Endothelial cell of umbilical vein (primary cell): ENCODE measurements at places on chromosomes 13 and 19.

DNA sequence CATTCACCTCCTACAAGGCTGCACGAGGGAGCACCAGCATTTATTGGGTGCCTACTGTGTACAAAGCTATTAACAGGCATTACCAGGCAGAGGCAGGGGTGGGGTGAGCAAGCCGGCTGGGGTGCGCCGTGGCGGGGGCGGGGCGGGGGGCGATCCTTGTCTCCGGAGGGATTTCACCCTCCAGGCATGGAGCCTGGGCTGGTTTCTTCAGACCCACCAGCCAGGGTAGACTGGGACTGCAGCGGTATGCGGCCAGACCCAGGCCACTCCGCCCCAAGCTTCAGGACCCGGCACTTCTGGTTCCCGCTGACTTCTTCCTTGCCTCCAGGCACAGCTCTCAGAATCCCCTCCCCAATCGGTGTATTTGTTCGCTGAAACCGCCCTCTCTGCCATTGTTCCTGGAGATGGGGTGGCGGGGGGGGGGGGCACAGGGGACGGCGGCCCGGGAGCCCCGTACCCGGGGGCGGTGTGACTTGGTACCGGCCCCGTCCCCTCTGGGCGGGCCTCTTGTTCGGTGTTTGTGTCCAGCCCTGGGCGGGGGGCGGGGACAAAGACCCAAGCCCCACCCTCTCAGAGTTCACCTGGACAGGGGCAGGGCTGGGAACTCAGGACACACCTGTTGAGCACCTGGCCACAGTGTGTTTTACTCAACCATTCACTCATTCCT lies 14.4 kb downstream of the TJP3 start:
- DNase-seq = no peak

DNA sequence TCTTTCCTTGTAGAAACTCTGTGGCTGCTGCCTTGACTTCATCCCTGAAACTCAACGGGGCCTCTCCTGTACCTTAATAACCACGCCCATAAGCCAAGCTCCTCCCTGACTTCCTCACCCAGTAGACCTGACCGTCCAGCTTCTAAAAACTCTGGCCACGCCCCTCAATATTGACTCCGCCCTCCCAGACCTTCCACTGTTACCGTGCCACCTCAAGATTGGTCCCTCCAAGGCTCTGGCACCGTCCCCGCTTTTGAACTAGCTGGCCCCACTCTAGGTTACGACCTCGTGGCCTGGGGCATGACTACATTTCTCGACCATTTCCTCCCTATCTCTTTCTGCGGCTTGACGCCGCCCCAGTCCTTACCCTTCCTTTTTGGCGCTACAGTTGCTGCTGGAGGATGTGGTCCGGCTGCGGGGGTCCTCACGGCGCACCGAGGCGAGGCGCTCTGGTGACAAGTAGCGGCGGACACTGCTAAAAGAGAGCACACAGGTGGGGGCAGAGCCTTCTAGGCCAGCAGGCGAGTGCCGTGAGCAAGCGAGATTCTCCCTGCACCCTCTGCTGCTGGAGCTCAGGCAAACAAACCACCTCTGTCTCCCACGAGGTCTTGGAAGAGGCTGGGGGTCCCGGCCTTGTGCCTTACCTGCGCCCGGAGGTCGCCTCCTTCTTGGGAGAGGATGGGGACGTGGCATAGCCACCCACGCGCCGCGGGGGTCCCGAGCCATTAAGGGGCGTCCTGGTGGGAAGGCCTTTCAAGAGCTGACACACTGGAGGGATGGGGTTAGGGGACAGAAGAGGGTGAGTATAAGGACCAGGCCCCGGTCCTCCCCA lies 2.3 kb upstream of the EML2 start:
- DNase-seq = peak; percentile 66

DNA sequence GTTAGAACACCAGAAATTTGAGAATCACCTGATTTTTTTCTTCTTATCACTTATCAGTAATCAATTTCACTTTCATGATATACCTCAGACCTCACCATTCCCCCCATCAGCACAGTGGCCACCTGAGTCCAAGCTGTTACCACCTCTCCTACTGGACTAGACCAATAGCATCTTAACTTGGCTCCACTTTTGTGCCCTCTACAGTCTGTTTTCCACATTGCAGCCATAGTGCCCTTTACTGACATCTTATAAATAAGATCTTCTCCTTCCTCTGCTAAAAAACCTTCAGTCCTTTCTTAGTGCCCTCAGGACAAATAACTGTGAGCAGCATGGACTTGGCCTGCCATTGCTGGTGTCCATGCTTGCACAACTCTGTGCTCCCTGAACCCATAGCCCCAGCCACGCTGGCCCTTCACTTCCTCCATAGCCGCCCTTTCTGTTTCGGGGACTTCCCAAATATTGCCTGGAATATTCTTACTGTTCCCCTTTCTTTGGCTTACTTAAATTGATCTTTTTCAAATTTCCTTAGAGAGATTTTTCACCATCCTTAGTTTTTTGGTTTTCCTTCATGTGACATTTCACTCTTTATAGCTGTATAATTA lies 380.8 kb downstream of the LMO7 start:
- peak; percentile 52 for DNase-seq

GRCh38 chr13:70568571-70568970 lies 460.3 kb upstream of the KLHL1 start:
- DNase-seq = peak; percentile 68

GRCh38 chr13:72508392-72508791 lies 219.0 kb downstream of the MZT1 start:
- DNase-seq = no peak

GRCh38 chr19:38079926-38080380 lies 144.1 kb downstream of the DPF1 start:
- DNase-seq = peak; percentile 81

DNA sequence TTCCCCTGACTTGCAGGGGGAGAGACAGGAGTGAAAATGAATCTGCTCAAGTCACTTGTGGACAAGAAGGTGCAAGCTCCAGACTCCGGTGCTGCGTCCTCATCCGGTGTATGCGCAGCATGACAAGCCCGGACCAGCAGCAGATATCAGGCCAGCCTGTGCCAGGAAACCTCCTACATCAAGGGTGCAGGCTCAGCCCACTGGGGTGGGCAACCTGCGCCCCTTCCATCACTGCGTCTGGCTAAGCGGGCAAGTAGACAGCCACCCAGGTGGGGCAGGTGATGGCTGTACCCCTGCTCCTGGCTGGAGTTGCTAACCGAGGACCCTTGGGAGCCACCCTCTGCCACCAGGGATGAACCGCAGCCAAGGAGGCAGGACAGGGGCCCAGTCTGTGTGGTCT lies 32.9 kb upstream of the SLC15A1 start:
- DNase-seq = no peak

GRCh38 chr13:112771877-112772538 lies 82.2 kb downstream of the ATP11A start:
- no peak for DNase-seq

DNA sequence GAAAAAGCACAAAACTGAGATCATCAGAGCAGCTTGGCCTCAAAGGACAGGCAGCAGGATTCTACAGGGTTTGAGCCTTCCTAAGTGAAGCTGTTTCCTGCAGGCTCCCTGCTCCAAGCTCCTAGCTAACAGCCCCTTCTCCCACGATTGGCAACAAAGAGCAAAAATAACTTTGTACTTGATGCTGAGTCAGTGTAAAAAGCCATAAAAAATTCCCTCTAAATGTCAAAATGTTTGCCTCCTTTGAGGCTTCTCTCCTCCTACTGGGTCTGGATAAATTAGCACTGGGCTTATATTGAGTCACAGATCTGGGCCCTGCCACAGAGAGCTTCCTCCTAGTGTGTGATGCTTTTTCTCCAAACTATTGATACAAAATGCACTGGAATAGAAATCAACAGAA lies 153.3 kb downstream of the TNFRSF19 start:
- DNase-seq = no peak

DNA sequence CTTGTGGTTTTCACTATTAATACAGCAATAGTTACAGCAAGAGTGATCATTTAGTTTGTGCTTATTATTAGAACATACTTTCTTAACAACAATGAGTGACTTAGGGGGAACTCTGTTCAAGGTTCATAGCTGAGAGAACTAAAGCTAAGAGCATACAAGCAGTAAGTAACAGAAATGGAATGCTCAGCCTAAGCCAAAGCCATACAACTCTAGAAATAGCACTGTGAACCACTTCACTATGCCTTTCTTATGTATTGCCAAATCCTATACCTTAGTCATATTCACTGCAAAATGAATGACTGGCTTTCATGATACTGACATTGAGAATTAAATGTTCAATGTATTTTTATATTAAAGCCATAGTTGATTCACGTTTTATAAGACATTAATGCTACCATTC lies 599.7 kb upstream of the SLITRK1 start:
- DNase-seq = no peak

GRCh38 chr13:108859197-108860012 lies 230.0 kb downstream of the MYO16 start:
- DNase-seq = no peak

DNA sequence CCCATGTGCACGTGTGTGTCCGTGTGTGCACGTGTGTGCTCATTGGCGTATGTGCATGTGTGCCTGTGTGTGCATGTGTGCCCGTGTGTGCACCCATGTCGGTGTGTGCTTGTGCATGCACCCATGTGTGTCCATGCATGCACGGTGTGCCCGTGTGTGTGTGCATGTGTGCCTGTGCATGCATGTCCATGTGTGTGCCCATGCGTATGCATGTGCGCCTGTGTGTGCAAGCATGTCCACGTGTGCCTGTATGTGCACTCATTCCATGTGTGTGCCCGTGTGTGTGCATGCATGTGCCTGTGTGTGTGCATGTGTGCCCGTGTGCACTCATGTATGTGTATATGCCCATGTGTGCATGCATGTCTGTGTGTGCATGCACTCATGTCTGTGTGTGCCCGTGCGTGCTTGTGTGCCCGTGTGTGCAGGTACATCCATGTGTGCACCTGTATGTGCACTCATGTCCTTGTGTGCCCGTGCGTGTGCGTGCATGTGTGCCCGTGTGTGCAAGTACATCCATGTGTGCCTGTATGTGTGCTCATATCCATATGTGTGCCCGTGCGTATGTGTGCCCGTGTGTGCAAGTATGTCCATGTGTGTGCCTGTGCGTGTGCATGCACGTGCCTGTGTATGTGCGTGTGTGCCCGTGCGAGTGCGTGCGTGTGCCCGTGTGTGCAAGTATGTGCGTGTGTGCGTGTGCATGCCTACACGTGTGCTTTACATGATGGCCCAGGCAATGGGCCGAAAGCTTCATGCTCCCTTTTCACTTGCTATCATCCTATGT lies 21.6 kb upstream of the MATK start:
- no peak for DNase-seq

- DNase-seq = no peak
These were observed 11.0 kb upstream of the CCL25 start for GRCh38 chr19:8041531-8041931.

- no peak for DNase-seq
These were observed 3.4 kb downstream of the EIF3G start for GRCh38 chr19:10116085-10116865.

GRCh38 chr13:41568972-41569351 lies 111.6 kb downstream of the RGCC start:
- peak; percentile 52 for DNase-seq

DNA sequence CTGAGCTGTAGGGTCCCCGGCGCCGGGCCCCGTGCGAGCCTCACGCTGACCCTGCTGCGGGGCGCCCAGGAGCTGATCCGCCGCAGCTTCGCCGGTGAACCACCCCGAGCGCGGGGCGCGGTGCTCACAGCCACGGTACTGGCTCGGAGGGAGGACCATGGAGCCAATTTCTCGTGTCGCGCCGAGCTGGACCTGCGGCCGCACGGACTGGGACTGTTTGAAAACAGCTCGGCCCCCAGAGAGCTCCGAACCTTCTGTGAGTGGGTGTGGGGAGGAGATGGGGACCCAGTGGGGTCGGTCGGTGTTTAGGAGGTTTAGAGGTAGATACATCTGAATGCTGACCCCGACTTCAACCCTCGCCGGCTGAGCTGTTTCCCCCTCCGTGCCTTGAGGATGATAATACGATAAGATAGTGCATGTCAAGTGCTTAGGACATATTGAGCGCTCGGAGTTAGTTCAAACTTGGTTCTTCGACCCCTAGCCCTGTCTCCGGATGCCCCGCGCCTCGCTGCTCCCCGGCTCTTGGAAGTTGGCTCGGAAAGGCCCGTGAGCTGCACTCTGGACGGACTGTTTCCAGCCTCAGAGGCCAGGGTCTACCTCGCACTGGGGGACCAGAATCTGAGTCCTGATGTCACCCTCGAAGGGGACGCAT lies 1.9 kb downstream of the ICAM5 start:
- no peak for DNase-seq

DNA sequence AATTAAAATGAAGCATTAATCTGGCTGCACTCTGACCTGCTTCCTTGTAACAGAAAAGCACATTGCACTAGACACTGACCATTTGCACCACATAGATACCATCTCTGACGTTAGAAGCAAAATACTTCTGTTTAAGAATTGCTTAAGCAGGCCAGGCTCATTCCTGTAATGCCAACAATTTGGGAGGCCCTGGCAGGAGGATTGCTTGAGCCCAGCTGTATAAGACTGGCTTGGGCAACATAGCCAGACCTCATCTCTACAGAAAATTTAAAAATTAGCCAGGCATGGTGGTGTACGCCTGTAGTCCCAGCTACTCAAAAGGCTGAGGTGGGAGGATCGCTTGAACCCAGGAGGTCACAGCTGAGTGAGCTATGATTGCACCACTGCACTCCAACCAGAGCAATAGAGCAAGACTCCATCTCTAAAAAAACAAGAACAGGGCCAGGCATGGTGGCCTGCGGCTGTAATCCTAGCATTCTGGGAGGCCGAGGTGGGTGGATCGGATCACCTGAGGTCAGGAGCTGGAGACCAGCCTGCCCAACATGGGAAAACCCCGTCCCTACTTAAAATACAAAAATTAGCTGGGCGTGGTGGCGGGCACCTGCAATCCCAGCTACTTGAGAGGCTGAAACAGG lies 7.0 kb upstream of the TLE6 start:
- no peak for DNase-seq

DNA sequence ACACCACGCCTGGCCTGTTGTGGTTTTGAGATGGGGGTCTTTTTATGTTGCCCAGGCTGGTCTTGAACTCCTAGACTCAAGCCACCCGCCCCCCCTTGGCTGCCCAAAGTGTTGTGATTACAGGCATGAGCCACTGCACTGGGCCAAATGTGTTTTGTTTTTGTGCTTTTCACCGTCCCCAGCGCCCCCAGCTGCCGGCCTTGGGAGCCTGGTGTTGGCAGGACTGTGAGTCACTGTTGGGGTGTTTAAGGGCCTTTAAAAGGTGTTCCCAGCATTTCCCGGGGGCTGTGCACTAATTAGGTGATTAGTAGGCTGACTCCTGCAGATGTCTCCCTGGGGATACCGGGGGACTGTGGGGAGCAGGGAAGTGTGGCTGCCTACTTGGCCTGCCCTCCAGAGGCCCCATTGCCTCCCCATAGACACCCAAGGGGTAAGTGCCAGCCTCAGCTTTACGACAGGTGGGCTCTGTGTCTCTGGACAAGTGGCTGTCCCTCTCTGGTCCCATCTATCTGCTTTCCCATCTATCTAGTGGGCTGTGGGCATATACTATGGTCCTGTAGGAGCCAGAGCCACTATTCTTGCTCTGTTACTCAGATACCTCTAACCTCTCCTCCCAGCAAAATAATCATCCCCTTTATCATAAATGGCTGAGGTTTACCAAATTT lies 11.8 kb upstream of the TLE5 start:
- no peak for DNase-seq
